ENCODE measurements at places on chromosomes 11 and 22.

DNA sequence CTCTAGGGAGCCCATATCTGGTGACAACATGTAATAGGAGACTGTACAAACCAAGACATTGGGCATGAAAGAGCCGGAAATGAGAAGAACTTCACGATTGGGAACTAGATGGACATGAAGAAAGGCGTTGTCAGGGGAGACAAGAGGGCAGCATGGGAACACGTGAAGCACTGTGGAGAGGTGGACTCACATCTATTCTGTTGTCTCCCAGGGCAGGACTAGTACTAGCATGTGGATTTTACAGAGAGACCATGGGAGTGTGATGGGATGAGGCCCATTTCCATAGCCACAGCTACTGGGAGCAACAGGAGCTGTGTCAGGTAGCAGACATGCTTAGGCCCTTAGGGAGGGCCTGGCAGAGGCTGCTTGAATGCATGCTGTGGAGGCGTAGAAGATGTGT lies 333.9 kb downstream of the OPCML start:
- H3K36me3 ChIP-seq = no peaks in the 10 kb centered on the region
- H3K4me3 ChIP-seq = no peak overlapping the region
- no peaks in the 10 kb centered on the region for H3K27me3 ChIP-seq
- no peak overlapping the region for H3K27ac ChIP-seq
- H3K4me1 ChIP-seq = no peaks in the 10 kb centered on the region

GRCh38 chr11:121894581-121894980 lies 221.4 kb downstream of the BLID start:
- H3K36me3 ChIP-seq = no peaks in the 10 kb centered on the region
- peaks cover 17% of the 10 kb centered on the region for H3K4me1 ChIP-seq
- no peak overlapping the region for H3K27ac ChIP-seq
- no peak for DNase-seq

GRCh38 chr22:31969789-31970489 lies 25.6 kb downstream of the YWHAH start:
- H3K36me3 ChIP-seq = no peaks in the 10 kb centered on the region
- H3K27me3 ChIP-seq = no peaks in the 10 kb centered on the region
- no peak overlapping the region for H3K27ac ChIP-seq

- peak overlapping the region; percentile 33 for H3K27ac ChIP-seq
- DNase-seq = no peak
- no peaks in the 10 kb centered on the region for H3K36me3 ChIP-seq
- no peak overlapping the region for H3K4me3 ChIP-seq
- H3K4me1 ChIP-seq = no peaks in the 10 kb centered on the region
Measured at GRCh38 chr11:19365743-19366410, 125.1 kb upstream of the E2F8 start.

- H3K27ac ChIP-seq = no peak overlapping the region
- no peak for DNase-seq
- no peaks in the 10 kb centered on the region for H3K36me3 ChIP-seq
- no peaks in the 10 kb centered on the region for H3K27me3 ChIP-seq
- H3K4me3 ChIP-seq = no peak overlapping the region
Measured at GRCh38 chr11:129798212-129798611, 17.4 kb upstream of the TMEM45B start.

DNA sequence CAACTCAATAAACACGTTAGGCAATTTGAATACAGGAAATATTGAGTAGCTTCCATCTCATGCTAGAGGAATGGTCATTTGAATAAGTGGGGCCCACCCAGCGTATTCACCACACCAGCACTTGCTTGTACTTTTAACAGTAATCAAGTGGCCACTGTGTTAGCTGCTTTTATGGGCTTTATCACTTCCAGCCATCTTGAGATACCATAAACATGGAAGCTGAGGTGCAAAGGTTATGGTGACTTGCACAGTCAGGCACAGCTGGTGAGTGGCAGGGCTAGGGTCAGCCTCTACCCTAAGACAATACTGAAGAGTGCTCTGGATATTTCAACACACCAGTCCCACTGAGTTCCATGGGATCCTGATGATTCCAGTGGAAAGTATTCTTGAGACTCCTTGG lies 6.7 kb downstream of the JOSD1 start:
- no peak overlapping the region for H3K27ac ChIP-seq
- no peak for DNase-seq
- H3K36me3 ChIP-seq = peaks cover 22% of the 10 kb centered on the region
- H3K4me3 ChIP-seq = no peak overlapping the region

GRCh38 chr11:134144744-134145143 lies 75.9 kb downstream of the JAM3 start:
- DNase-seq = no peak
- peaks cover 37% of the 10 kb centered on the region for H3K36me3 ChIP-seq
- H3K27ac ChIP-seq = no peak overlapping the region
- H3K4me3 ChIP-seq = no peak overlapping the region
- no peaks in the 10 kb centered on the region for H3K27me3 ChIP-seq
- peaks cover 7% of the 10 kb centered on the region for H3K4me1 ChIP-seq

DNA sequence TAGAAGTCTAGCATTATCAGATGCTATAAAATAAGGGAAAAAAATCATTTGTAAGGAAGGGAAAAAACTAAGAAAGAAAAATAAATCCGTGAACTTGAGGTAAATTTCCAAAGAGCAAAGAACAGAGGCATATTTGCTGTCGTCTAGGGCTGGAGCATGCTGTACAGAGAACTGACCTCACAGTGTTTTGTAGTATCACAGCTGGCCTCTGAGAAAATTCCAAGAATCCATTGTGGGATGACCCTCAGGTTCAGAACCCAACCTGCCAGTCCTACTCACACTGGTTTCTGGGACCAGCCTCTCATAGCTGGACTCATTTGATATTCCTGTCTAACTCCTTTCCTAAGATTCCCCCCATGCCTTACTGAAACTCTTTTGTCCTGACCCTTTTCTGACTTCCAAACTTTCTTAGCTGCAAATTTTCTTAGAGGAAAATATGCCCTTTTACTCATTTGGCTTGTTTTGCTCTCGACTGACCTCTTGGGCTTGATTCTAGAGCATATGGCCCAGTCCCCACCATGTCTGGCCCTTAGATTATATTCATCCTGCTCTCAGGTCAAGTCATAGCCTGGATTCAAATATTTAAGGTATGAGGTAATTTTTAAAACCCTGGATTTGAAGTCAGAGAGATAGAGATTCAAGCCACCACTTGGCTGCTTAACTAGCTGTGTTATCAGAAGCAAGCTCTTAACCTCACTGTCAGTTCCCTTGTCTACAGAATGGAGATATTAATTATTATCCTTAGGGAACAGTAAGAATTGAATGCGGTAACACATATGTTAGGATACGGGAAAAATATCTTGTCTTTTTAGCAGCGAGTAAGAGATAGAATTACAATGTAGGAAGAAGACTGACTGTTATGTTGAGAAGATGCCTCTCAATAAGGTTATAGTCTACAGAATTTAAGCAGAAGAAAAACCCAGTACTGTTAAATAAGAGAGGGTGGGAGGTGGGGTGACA lies 89.7 kb upstream of the KCNA4 start:
- H3K27ac ChIP-seq = no peak overlapping the region
- no peaks in the 10 kb centered on the region for H3K36me3 ChIP-seq
- no peak for DNase-seq
- H3K4me1 ChIP-seq = no peaks in the 10 kb centered on the region

DNA sequence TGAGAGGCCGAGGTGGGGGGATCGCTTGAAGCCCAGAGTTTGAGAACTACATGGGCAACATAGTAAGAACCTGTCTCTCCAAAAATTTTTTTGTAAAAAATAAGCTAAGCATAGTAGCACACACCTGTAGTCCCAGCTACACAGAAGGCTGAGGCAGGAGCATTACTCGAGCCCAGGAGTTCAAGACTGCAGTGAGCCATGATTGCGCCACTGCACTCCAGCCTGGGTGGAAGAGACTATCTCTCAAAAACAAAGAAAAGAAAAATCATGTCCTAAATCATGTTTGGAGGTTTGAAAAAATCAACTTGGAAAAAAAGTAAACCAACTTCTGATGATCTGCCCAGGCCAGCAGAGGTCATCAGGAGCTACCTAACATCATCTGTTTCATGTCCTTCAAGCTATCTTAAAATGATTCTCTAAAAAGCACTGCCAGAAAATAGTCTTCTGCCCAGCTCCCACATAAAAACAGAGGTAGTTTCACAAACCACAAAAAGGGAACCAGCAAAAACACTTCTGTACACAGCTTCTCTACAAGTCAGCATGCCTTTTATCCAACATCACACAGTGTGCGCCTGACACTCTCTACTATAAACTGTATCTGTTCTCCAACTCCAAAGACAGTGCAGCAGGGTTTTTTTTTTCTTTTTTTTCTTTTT lies 165.0 kb downstream of the SOX6 start:
- no peak overlapping the region for H3K4me3 ChIP-seq
- H3K36me3 ChIP-seq = no peaks in the 10 kb centered on the region
- H3K27me3 ChIP-seq = no peaks in the 10 kb centered on the region

GRCh38 chr11:12215181-12215593 lies 104.8 kb downstream of the MICAL2 start:
- H3K4me1 ChIP-seq = peaks cover 49% of the 10 kb centered on the region
- H3K27me3 ChIP-seq = no peaks in the 10 kb centered on the region
- H3K27ac ChIP-seq = peak overlapping the region; percentile 75
- H3K4me3 ChIP-seq = no peak overlapping the region
- DNase-seq = no peak

DNA sequence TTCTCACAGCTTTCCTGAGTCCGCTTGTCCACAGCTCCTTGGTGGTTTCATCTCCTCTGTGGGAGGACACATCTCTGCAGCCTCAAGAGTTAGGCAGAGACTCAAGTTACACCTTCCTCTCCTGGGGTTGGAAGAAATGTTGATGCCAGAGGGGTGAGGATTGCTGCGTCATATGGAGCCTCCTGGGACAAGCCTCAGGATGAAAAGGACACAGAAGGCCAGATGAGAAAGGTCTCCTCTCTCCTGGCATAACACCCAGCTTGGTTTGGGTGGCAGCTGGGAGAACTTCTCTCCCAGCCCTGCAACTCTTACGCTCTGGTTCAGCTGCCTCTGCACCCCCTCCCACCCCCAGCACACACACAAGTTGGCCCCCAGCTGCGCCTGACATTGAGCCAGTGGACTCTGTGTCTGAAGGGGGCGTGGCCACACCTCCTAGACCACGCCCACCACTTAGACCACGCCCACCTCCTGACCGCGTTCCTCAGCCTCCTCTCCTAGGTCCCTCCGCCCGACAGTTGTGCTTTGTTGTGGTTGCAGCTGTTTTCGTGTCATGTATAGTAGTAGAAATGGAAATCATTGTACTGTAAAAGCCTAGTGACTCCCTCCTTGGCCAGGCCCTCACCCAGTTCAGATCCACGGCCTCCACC lies 11.7 kb downstream of the RASD2 start:
- peaks cover 6% of the 10 kb centered on the region for H3K36me3 ChIP-seq
- H3K4me3 ChIP-seq = no peak overlapping the region
- DNase-seq = no peak
- H3K4me1 ChIP-seq = peaks cover 4% of the 10 kb centered on the region

DNA sequence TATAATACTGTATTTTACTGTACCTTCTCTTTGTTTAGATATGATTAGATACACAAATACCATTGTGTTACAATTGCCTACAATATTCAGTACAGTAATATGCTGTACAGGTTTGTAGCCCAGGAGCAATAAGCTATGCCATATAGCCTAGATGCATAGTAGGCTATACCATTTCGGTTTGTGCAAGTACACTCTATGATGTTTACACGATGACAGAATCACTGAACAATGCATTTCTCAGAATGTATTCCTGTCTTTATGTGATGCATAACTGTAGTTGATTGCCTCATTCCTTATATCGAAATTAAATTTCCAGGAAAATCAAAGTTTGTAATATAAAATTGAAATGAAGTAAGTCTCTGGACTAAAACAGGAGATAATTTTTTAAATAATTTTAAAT lies 49.3 kb upstream of the OR5P2 start:
- H3K4me3 ChIP-seq = no peak overlapping the region
- no peaks in the 10 kb centered on the region for H3K4me1 ChIP-seq
- no peaks in the 10 kb centered on the region for H3K36me3 ChIP-seq
- no peak for DNase-seq
- H3K27me3 ChIP-seq = no peaks in the 10 kb centered on the region

- no peak overlapping the region for H3K27ac ChIP-seq
- DNase-seq = no peak
- H3K4me3 ChIP-seq = no peak overlapping the region
- H3K27me3 ChIP-seq = no peaks in the 10 kb centered on the region
- no peaks in the 10 kb centered on the region for H3K36me3 ChIP-seq
- H3K4me1 ChIP-seq = no peaks in the 10 kb centered on the region
Measured at GRCh38 chr11:1847926-1848639, 4.8 kb upstream of the LSP1 start.

GRCh38 chr11:44483919-44484610 lies 81.4 kb upstream of the CD82 start:
- no peaks in the 10 kb centered on the region for H3K36me3 ChIP-seq
- H3K27me3 ChIP-seq = no peaks in the 10 kb centered on the region
- DNase-seq = no peak
- H3K4me3 ChIP-seq = no peak overlapping the region
- no peaks in the 10 kb centered on the region for H3K4me1 ChIP-seq

DNA sequence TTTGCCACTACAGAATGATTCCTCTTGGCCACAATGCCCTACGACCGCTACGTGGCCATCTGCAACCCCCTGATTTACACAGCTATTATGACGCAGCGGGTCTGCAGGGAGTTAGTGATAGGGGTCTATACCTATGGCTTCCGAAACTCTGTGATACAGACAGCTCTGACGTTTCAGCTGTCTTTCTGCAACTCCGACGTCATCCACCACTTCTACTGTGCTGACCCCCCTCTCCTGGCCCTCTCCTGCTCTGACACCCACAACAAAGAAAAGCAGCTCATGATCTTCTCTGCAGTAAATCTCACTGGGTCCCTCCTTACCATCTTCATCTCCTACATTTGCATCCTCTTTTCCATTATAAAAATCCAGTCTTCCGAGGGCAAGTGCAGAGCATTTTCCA lies 52.3 kb upstream of the OR5P2 start:
- H3K27ac ChIP-seq = no peak overlapping the region
- DNase-seq = no peak
- no peak overlapping the region for H3K4me3 ChIP-seq
- no peaks in the 10 kb centered on the region for H3K27me3 ChIP-seq
- no peaks in the 10 kb centered on the region for H3K36me3 ChIP-seq
- H3K4me1 ChIP-seq = no peaks in the 10 kb centered on the region

- H3K27me3 ChIP-seq = no peaks in the 10 kb centered on the region
- no peak for DNase-seq
- no peak overlapping the region for H3K27ac ChIP-seq
- no peaks in the 10 kb centered on the region for H3K36me3 ChIP-seq
Measured at GRCh38 chr11:93573184-93573583, 30.0 kb upstream of the SMCO4 start.

DNA sequence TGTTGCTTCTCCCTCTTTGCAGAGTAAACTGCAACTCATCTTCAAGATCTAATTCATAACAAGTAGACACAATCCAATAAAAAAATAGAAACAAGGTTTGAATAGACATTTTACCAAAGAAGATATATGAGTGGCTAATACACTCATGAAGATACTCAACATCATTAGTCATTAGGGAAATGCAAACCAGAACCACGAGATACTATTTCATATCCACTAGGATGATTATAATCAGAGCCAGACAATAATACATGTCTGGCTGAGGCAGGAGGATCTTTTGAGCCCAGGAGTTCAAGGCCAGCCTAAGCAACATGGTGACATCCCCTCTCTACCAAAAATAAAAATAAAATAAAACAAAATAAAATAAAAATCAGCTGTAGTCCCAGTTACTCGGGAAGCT lies 85.0 kb downstream of the ATG16L2 start:
- no peaks in the 10 kb centered on the region for H3K4me1 ChIP-seq
- H3K27ac ChIP-seq = no peak overlapping the region
- H3K36me3 ChIP-seq = peaks cover 10% of the 10 kb centered on the region

GRCh38 chr22:30185129-30185528 lies 61.4 kb downstream of the LIF start:
- H3K36me3 ChIP-seq = no peaks in the 10 kb centered on the region
- no peak for DNase-seq
- no peaks in the 10 kb centered on the region for H3K27me3 ChIP-seq
- no peak overlapping the region for H3K4me3 ChIP-seq

GRCh38 chr11:57466680-57467079 lies 6.4 kb downstream of the RTN4RL2 start:
- no peak overlapping the region for H3K27ac ChIP-seq
- no peaks in the 10 kb centered on the region for H3K4me1 ChIP-seq
- no peaks in the 10 kb centered on the region for H3K36me3 ChIP-seq
- H3K4me3 ChIP-seq = no peak overlapping the region
- H3K27me3 ChIP-seq = no peaks in the 10 kb centered on the region

Measured in tibial artery (tissue), 4 donors.